ENCODE measurements at places on chromosomes 12 and 14.
A peak's percentile ranks its signal among the peaks of the same experiment; 100 is the strongest.

DNA sequence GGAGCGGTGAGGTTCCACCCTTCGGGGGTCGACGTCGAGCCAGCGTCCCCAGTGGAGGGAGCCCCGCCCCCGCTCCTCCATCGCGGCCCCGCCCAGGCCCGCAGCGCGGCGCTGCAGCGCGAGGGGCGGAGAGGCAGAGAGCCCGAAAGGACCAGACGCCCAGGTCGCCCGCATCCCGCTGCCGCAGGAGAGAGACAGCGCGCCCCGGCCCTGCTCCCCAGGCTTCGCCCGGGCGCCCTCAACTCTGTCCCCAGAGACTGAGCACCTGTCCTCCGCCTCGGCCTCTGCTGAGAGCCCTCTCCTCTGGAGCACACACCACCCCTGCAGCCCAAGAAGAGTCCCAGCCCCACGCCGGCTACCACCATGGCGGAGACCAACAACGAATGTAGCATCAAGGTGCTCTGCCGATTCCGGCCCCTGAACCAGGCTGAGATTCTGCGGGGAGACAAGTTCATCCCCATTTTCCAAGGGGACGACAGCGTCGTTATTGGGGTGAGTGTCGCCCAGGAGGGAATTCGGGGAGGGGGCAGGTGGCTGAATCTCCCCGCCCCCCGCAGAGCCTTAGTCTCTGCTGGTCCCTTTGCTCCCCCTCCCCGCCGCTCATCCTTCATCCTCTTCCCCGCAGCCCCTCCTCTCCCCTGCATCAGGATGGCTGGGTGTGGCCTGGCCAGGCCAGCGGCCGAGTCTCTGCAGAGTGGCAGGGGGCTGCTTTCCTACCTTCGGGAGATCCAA, at the start of gene KIF5A:
TSS of gene KIF5A (plus strand) at position 136 of the 732 bp plus-strand sequence. CDS start at position 364, 228 bp downstream.
- no peak for DNase-seq

- no peak for DNase-seq
These were observed 21.3 kb downstream of the CRADD start for GRCh38 chr12:93698307-93699092.

DNA sequence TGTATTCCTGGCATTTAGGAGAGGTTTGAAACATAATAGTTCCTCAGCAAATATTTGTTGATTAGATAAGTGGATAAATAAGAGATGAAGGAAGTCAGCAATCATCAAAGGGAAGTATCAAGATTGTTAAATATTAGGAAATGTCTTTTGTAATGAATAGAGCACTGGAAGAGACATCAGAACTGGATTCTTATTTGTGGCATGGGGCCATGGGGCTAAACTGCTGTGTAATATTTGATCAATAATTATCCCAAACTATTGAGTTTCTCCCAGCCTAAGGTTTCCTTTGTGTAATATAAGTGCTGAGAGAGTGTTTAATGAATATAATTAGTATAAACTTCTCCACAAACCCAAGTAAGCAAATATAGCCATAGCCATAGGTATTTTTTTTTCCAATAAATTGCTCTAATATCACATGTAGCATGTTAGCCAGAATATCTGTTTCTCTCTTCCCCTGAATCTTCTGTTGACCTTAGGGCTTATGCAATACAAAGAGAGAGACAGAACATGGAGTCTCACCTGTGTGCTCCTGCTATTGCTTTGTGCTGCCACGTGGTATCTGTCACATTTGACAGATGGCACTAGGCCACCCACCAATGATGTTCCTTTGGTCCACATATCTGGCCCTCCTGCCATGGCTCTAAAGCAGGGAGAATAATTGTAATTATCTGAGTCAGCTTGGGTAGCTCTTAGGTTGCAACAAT, 658.7 kb downstream of the SOX5 start:
- no peak for DNase-seq

- DNase-seq, result no peak
These were observed 70.2 kb downstream of the STXBP6 start for GRCh38 chr14:24979725-24980239.

- DNase-seq, result no peak
These were observed 44.1 kb downstream of the NIN start for GRCh38 chr14:50786751-50787464.

GRCh38 chr12:120213758-120214157, 12.8 kb upstream of the RPLP0 start:
- no peak for DNase-seq

GRCh38 chr12:41507286-41507685, 319.2 kb downstream of the PDZRN4 start:
- no peak for DNase-seq

DNA sequence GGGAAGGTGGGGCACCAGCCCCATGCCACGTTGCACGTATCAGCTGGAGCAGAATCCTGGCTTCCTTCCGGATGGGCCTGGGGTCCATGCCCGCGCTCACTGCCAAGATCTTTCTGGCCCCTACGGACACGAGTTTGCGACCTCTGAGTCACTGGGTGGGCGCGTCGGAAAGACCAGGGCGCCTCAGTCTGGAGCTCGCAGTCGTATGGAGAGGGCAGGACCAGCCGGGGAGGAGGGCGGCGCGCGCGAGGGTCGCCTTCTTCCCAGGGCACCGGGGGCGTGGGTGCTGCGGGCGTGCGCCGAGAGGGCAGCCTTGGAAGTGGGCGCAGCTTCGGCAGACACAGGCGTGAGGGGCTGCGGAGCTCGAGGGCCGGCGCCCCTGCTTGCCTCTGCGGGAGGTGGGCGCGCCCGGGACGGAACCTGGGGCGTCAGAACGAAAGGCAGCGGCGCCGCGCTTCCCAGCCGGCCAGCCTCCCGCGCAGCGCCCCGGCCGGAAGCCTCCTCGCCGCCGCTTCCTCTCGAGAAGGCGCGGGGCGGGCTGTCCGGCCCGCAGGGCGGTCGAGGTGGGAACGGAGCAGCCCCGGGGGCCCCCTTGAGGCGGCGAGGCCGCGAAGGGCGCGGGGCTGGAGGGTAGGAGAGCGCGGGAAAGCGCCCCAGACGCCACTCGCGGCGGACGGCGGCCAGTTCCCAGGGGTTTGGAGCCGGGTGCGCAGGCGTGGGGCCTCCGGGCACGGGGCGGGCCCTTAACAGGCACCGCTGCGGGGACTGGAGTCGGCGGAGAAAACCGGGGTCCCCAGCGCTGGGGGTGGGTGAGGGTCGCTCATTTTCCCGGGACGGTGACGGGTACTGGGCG, at the start of gene ARL6IP4:
TSS of gene ARL6IP4 (plus strand) at position 499 of the 853 bp plus-strand sequence. CDS start 459 bp downstream, outside the sequence.
- DNase-seq, result peak; percentile 69

- no peak for DNase-seq
These were observed 151.4 kb upstream of the SSTR1 start for GRCh38 chr14:38056270-38056669.

DNA sequence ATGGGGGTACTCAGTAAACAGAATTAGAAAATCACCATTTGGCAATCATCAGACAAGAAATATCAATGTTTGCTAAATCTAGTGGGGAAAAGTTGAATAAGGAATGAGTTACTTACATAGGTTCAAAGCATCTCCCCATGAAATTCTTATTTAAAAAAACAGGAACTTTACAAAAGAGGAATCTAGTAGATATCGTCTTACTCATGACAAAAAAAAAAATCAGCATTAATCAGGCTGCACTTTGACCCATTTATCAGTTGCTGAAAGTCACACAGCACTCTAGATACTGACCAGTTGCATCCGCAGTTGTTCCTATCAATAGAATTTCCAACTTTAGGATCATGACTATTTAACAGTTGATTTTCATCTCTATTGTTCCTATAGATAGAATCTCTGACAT, 5.8 kb upstream of the DICER1 start:
- DNase-seq, result no peak

- no peak for DNase-seq
These were observed 753.1 kb upstream of the TBX3 start for GRCh38 chr12:115437061-115437567.

DNA sequence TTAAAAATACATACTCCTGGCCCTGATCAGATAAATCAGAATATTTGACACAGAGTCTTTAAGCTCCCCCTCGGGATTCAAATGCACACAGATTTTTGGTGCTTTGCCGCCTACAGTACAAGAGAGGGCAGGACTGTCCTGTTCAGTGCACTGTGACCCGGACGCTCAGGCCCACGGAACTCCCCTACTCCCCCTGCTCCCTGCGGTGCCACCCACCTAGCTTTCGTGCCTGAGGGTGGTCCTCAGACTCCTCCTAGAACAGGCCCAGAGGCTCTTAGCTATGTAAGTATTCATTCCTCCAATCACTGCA, 13.7 kb upstream of the SERPINA3 start:
- no peak for DNase-seq

DNA sequence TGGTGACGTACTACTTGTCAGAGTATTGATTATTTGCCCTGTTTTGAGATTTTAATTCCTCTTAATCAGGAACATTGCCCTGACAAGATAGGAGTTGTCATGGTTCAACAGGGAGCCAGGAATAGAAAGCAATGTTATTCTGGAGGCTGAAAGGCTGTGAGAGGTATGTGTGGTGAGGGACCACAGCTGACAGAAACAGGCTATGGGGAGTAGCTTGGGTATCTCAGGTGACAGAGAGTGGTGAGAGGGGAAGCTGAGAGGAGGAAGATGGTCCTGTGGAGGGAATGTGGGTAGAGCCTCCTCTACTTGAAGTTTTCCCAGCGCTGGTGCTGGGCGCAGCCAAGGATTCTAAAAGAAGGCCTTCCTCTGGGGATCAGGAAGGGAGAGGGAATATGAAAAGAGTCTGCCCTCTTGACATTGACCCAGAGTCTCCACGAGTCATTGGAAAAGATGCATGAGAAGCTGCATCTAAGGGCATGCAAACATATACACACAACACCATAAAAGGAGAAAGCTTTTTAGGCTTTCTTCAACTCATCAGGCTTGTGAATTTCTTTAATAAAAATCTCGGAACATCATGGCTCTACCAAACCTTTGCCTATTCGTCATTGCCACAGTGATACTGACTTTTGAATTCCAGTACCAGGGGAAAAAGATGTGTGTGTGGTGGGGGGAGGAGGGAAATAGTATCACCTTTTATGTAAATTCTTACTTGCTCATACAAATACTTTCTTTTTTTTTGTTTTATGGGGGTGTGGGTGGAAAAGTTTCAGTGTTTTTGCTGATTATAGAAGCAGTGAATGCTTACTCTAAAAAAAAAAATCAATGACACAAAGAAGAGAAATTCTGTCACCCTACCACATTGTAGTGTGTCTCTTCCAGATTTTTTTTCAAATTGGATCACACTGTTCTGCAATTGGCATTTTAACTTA, 39.9 kb upstream of the DHRS7 start:
- DNase-seq, result no peak

- DNase-seq, result no peak
These were observed 10.8 kb downstream of the A2M start for GRCh38 chr12:9104767-9105423.

DNA sequence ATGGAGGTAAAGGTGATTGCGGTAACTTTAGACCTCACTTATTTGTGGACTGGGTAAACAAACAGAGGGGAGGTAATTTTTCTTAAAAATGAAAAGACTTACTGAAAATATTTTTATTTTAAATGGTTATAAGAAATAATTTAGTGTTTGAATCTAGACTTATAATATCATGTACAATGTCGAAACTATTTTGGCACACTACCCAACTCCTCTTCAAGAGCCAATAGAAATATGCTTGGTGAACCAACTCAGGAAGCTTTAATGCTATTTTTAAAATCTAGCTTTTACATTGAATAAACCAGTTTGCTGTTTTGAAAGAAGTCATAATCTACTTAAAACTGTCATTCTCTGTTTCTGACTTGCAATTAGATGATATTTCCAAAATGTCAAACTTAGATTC, 175.8 kb upstream of the NPAS3 start:
- DNase-seq, result no peak

- peak; percentile 56 for DNase-seq
These were observed 1.2 kb downstream of the SRGAP1 start for GRCh38 chr12:63845726-63846125.

DNA sequence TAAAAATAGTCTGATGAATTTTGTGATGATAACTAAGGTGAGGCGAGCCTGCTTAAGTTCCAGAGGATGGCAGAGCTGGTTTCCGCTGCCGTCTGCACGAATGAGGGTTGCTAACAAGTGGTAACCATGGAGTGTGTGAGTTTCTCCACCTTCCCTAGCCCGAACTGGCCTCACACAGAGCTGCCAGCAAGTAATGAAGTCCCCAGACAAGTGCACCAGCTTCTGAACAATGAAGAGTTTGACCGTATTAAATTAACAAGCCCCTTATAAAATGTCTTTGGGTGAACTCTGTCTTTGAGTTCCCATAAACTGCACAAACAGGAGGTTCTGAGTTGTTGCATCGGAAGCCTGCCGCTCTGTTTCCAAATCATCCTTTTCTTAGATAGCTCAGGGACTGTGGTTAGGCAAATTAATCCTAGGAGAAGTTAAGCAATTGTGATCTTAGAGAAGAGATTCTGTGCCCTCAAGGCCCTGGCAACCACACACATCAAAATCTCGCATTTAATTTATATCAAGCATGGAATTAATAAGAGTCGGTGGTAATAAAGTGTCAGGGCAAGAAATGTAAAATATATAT, 274.1 kb upstream of the DAAM1 start:
- DNase-seq, result no peak

- DNase-seq, result no peak
These were observed 27.8 kb upstream of the BMAL2 start for GRCh38 chr12:27304856-27305255.

DNA sequence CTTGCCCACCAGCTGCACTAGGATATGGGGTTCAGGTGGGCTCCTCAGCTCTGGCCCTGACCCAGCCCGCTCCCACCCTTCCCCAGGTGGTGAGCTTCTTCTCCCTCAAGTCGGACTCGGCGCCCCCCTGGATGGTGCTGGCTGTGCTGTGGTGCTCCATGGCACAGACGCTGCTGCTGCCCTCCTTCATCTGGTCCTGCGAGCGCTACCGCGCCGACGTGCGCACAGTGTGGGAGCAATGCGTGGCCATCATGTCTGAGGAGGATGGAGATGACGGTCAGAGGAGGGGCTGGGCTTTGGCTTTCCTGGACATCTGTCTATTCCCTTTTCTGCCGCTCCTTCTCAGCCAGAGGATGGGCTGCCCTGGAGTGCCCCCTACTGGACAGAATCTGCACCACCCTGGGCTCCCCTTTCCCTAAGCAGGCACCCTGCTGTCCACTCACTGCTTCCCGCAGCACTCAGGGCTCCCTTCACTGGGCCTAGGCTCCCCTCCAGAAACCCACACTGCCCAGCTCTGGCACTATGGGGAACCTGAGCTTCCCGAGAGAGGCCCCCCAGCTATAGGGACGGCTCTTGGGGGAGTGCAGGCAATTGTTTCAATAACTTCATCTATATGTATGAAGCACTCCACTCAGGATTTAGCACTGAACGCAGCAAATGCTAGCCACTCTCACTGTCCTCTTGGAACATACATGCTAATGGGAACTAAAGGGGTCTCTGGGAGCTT, 2.6 kb upstream of the P3H3 start:
- peak; percentile 81 for DNase-seq

GRCh38 chr12:112839386-112839972, 47.9 kb downstream of the RPH3A start:
- DNase-seq, result peak; percentile 99

GRCh38 chr14:89617481-89618329, 200.7 kb upstream of the FOXN3 start:
- DNase-seq, result peak; percentile 56

GRCh38 chr12:93338598-93338997, 39.1 kb upstream of the NUDT4 start:
- no peak for DNase-seq

GRCh38 chr12:27243006-27243405, 1.1 kb upstream of the STK38L start:
- DNase-seq, result no peak
